ENCODE measurements at places on chromosomes 5 and 9. TPM values are rescaled to one million over a fixed set of nuclear protein-coding genes. Genes with fewer than 3 reads are reported as not detected.

GMCL2 gene
- not detected for total RNA-seq

EIF4EBP3 gene
- total RNA-seq, result not detected

TAF11L6 gene
- total RNA-seq, result not detected

SGCD gene
- total RNA-seq, result not detected

GNA14 gene
- total RNA-seq, result 0.45 TPM

CMYA5 gene
- total RNA-seq, result 0.06 TPM

LRRC14B gene
- total RNA-seq, result not detected

GOLGA1 gene
- total RNA-seq, result 8.5 TPM

SLC1A1 gene
- total RNA-seq, result 3.9 TPM

IFNB1 gene
- not detected for total RNA-seq

SETD9 gene
- 17.8 TPM for total RNA-seq

FGF10 gene
- total RNA-seq, result not detected

PDGFRB gene
- 113 TPM for total RNA-seq

- DNase-seq, result no peak
- no peak overlapping the region for H3K27ac ChIP-seq
- H3K36me3 ChIP-seq, result no peaks in the 10 kb centered on the region
- H3K4me1 ChIP-seq, result no peaks in the 10 kb centered on the region
Measured at GRCh38 chr5:6256901-6257300, 121.4 kb downstream of the MED10 start.

DNA sequence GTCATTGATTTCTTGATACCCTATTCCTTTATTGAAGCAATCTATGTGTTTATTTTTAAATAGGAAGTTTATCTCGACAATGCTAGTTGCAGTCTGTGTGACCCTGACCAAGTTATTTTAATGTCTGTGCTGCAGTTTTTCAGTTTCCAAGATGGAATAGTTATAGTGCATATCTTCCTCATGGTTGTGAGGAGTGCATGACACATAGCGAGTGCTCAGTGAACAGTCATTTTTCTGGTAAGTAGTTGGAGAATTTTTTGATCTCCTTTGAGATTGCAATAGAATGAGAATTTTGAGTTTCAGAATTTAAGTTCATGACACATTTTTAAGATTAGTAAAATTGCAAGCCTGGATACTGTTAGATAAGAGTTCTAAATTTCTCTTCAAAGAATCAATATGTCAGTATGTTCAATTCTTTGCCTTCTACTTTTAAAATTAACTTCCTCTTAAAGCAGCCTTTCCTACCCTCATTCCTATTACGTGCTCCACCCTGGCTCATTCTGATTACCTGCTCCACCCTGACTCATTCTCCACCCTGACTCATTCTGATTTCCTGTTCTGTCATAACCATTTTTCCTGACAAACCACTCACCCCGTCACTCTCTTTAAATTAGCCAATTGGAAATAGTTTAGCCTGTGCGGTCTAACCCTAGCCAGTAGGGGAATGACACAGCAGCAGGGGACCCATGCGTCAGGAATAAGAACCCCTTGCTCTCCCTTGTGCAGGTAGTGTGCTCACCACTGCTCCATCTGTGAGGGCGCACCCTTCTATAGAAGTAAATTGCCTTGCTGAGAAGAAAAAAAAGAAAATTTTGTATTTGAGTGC is 30.7 kb downstream of the SPIN1 start:
- 0 out of 2 replicates have a peak, but pooled peaks cover 2% of the 10 kb centered on the region for H3K27me3 ChIP-seq
- H3K36me3 ChIP-seq, result peaks cover 74% of the 10 kb centered on the region
- H3K4me1 ChIP-seq, result no peaks in the 10 kb centered on the region
- no peak overlapping the region for H3K4me3 ChIP-seq
- no peak for DNase-seq

DNA sequence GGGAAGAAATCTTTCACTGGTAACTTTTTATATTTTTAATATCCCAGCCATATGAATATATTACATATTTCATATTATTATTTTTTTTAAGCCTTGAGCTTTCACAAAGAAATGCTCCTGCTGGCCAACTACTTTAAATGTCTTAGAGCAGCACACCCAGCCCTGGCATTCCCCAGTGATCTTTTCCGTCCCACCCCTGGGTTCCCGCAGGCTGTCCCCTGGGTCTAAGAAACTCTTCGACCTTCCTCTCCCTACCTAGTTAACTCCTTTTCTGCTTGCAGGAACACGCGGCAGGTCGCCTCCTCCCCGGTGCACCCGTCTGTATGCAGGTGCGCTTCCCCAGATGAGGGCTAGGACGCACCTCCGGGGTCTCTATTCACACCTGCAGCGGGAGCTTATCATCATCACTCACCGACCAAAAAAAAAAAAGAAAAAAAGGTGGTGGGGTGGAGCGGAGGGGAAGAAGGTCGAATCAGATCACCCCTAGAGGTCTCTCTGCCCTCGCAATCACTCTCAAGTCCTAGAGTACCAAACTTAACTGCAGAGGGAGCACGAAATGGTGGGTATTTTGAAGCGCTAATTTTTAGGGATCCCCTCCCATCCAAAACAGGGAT is 696 bp downstream of the ZFP62 start:
- H3K4me3 ChIP-seq, result peak overlapping the region; percentile 68
- peaks cover 7% of the 10 kb centered on the region for H3K4me1 ChIP-seq
- H3K36me3 ChIP-seq, result peaks cover 11% of the 10 kb centered on the region
- no peak for DNase-seq

DNA sequence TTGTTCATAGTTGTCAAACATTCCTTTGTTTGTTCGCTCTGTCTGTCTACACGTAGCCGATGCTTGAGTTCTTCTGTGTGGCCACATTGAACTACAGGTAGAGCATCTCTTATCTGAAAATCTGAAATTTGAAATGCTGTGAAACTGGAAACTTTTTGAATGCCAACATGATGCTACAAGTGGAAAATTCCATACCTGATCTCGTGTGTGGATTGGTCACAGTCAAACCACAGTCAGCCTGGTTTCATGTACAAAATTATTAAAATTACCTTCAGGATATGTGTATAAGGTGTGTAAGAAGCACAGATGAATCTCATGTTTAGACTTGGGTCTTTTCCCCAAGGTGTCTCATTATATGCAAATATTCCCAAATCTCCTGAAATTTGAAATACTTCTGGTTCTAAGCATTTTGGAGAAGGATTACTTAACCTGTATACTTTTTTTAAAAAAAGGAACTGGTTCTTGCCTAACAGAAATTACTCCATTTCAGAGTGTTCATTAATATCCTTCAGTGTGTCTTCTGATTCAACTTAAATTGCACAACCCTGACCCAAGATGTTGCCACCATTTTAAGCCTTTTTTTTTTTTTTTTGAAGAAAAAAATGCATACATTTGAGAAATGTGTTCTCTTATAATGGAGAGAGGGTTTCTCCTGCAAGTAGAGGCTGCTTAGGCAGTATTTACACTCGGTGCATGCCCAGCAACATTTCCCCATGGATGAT is 254.3 kb downstream of the MAST4 start:
- no peak overlapping the region for H3K4me3 ChIP-seq
- DNase-seq, result no peak
- H3K27me3 ChIP-seq, result peaks cover 2% of the 10 kb centered on the region

DNA sequence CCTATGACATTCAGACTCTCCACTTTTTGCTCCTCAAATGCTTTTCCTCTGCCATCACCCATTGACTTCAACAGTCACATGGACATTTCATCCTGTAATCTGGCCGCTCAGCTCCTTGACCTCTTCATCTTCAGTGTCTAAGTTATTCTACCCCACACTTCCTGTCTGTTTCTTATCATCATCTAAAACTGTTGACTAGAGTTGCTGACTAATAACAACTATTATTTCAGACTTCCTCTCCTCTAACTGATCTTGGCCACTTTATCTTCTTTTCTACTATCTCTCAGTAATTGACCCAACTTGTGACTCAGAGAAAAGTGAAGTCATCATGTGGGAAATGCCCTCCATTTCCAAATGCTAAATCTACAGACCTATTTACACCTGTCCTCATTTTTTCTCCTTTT is 254.7 kb upstream of the TRPC7 start:
- 0 out of 2 replicates have a peak, but pooled peaks cover 7% of the 10 kb centered on the region for H3K4me1 ChIP-seq
- no peaks in the 10 kb centered on the region for H3K27me3 ChIP-seq
- H3K4me3 ChIP-seq, result no peak overlapping the region

DNA sequence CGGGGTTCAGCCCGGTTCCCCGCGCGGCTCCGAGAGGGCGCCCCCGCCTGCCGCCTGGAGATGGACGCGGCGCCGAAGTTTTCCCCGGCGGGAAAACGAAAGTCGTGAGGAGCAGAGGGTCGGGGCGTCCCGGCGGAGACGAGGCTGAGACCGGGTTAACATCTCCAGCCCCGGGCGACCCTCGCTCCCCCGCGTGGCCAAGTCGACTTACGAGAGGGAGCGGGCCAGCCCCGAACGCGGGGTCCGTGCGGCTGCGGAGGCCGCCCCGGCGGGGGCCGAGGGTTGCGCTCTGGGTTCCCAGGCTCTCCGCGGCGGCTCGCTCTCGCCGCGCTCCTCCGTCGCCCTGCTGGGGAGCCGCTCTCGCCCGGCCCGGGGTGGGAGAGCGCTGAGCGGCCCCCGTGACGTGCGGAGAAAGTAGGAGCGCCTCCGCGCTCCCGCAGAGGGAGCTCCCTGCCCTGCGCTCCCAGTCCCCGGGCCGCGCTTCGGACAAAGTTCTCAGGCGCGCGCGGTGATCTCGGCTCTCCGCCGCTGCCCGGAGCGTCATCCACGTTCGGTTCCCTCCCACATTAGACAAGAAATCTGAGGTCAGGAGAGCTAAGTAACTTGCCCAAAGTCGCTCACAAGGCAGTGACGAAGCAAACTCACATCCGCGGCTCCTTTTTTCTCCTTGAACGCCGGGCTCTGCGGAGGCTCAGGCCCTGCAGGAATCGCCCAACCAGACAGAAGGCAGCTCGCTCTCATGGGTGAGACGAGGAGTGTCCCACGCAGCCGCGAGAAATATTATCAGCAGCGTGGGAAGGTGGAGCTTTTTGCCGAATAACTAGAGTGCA is 1.2 kb upstream of the GCNT4 start:
- H3K4me3 ChIP-seq, result peak overlapping the region; percentile 96
- peak overlapping the region; percentile 84 for H3K27ac ChIP-seq
- peaks cover 12% of the 10 kb centered on the region for H3K36me3 ChIP-seq
- no peaks in the 10 kb centered on the region for H3K27me3 ChIP-seq
- peaks cover 56% of the 10 kb centered on the region for H3K4me1 ChIP-seq

- H3K4me1 ChIP-seq, result peaks cover 22% of the 10 kb centered on the region
- peak; percentile 16 for DNase-seq
- peak overlapping the region; percentile 98 for H3K4me3 ChIP-seq
Measured at GRCh38 chr5:74866596-74867162, 492 bp upstream of the FAM169A start.

GRCh38 chr5:141326088-141326854 is 4.0 kb upstream of the PCDHGA1 start:
- 0 out of 2 replicates have a peak overlapping the region, but pooled peaks have one; percentile 5 for H3K27ac ChIP-seq
- peak; percentile 52 for DNase-seq
- peak overlapping the region; percentile 29 for H3K4me3 ChIP-seq
- no peaks in the 10 kb centered on the region for H3K36me3 ChIP-seq
- no peaks in the 10 kb centered on the region for H3K27me3 ChIP-seq

GRCh38 chr5:151913425-151913824 is 11.2 kb downstream of the GLRA1 start:
- H3K27ac ChIP-seq, result no peak overlapping the region
- H3K36me3 ChIP-seq, result no peaks in the 10 kb centered on the region
- no peak for DNase-seq
- no peaks in the 10 kb centered on the region for H3K4me1 ChIP-seq
- no peak overlapping the region for H3K4me3 ChIP-seq

DNA sequence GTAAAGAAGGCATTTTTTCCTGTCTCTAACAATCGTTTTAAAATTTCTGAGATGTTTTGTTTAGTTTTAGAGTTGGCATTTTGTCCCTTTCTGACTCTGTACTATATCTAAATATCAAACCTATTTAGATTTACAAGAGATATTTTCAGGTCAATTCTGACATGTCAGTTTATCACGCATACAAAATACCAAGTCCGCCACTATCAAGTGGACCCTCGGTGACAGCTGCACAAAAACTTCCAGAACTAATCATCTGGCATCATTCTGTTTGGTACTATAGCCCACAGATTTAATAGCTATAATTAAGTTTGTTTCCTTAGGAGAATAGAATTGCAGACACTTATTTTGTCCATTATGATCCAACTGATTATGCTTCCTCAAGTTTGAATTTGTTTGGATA is 1278.2 kb downstream of the CDH12 start:
- H3K27ac ChIP-seq, result no peak overlapping the region
- DNase-seq, result no peak
- no peaks in the 10 kb centered on the region for H3K36me3 ChIP-seq
- no peak overlapping the region for H3K4me3 ChIP-seq
- no peaks in the 10 kb centered on the region for H3K27me3 ChIP-seq

DNA sequence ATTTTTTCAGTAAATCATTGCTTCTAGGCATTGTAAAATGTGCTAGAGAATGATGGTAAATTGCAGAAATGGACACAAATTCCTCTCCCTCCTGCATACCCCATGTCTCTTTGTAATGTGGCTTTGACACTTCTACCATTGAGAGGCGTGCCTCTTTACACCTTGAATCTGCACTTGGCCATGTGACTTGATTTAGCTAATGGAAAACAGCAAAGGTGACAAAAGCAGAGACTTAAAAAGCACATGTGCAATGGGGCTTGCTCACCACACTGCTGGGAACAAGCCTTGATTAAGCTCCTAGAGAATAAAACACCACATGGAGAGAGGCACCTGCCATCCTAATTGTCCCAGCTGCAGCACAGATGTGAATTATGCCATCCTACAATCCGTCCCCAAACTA is 69.9 kb upstream of the NAA35 start:
- H3K27me3 ChIP-seq, result no peaks in the 10 kb centered on the region
- DNase-seq, result no peak
- no peaks in the 10 kb centered on the region for H3K36me3 ChIP-seq

GRCh38 chr9:131888923-131889322 is 149.0 kb upstream of the RAPGEF1 start:
- H3K27me3 ChIP-seq, result no peaks in the 10 kb centered on the region
- H3K4me1 ChIP-seq, result no peaks in the 10 kb centered on the region
- no peak overlapping the region for H3K4me3 ChIP-seq
- no peak for DNase-seq

GRCh38 chr5:127673117-127673800 is 24.4 kb downstream of the CTXN3 start:
- no peak for DNase-seq
- H3K27me3 ChIP-seq, result no peaks in the 10 kb centered on the region
- 0 out of 2 replicates have a peak, but pooled peaks cover 4% of the 10 kb centered on the region for H3K4me1 ChIP-seq
- no peak overlapping the region for H3K27ac ChIP-seq

DNA sequence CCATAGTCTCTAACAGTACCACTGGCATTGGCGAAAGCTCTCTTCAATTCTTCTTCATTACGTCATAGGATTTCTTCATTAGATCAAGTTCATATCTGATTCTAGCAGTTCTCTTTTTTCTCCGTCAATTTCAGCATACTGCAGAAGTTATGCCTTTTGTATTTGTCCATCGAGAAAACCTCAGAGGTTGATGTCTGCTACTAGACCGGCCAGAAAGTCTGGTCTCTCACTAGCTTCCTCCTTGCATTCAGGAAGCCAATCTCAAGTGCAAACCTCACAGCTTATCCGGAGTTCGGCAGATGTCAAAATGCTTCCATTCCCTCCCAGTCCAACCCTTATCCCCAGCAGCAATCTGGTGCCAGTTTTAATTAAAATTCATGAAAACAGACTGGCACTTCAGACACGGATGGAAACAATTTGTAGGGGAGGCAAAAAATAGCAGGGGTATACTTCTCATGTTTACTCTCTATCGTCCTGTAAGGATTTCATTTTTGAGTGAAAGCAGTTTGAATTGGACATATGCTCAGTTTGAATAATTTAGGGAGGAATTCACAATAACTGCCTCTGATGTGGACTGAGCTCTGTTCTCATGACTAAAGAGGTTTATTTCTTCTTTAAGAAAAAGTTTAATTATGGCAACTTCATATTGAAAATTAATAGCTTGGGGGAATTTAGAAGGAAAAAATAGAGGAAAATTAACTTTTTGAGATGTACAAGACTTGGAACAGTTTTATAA is 56.4 kb upstream of the TMC1 start:
- peaks cover 19% of the 10 kb centered on the region for H3K4me1 ChIP-seq
- H3K36me3 ChIP-seq, result no peaks in the 10 kb centered on the region
- no peak overlapping the region for H3K27ac ChIP-seq
- no peak overlapping the region for H3K4me3 ChIP-seq
- DNase-seq, result no peak
